ENCODE measurements at places on chromosomes 16 and 17.

DNA sequence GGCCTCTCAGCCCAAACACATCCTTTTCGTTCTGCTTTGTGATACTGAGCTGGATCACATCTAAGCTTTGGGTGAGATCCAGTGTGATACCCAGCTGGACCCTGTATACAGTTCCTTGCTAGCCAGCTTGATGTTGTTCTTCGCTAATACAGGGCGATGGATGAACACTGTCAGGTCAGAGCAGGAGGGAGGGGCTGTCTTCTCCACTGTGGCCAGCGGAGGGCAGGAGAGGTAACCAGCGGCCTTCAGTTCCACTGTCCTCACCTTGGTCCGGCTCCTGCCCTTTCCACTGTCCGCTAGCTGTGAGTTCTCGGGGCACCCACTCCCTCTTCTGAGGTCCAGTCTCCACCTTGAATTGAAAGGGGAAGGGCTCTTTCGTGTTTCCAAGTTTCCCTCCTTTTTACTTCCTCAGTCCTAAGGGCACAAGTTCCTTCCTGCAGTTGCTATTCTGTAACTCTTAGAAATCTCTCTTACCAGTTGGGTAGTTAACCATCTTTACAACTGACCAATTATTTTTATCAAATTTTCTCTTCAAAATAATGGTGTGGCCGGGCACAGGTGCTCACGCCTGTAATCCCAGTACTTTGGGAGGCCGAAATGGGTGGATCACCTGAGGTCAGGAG lies 3.0 kb upstream of the ZNF213 start:
- DNase-seq: peak; percentile 85

DNA sequence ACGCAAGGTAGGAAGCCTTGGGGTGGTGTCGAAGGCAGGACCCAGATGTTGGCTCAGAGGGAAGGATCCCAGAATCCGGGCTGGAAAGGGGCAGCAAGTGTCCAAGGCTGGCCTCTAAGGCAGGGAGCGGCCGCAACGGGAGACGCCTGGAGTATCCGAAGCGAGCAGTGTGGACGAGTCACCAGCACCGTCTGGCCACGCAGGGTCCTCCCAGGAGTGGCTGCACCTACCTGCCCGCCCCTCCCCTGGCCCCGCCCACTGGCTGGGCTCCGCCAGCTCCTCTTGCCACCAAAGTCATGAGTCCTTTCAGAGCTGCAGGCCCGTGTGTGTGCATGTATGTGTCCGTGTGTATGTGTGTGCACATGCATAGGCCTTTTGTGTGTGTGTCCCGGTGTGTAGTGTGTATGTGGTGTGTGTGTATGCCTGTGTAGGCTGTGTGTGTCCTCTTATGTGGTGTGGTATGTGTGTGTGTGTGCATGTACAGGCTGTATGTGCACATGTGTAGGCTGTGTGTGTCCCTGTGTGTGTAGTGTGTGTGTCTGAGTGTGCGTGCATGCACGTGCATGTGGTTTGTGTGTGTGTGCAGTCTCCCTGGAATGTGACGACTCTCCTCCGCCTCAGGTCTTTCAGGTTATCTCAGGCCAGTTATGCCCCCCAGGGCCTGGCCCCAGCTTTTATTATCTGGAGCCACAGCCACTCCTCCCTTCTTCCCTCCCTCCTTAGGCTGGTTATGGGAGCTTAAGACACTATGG lies at the start of gene PRSS8:
PRSS8 (minus strand) TSS at position 193 of the 752 bp plus-strand sequence. CDS start 229 bp downstream, outside the sequence.
- DNase-seq: no peak

GRCh38 chr17:66957951-66958579 lies 6.4 kb upstream of the CACNG4 start:
- DNase-seq: no peak

- no peak for DNase-seq
Measured at GRCh38 chr16:88357317-88358022, 25.3 kb upstream of the ZNF469 start.

DNA sequence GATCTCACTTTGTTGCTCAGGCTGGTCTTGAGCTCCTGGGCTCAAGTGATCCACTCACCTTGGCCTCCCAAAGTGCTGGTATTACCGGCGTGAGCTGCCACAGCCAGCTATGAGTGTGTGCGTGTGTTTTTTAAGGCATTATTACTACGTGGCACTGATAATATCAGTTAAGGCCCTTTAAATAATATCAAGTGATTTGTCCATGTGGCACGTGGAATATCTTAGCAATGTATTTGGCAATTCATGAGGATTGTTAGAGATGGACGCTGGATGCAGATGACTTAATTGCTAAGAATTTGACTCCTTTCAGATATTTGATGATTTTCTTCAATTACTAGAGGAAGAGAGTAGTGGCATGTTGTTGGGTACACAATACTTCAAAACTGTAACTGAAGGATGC lies 25.5 kb upstream of the PMP22 start:
- no peak for DNase-seq

DNA sequence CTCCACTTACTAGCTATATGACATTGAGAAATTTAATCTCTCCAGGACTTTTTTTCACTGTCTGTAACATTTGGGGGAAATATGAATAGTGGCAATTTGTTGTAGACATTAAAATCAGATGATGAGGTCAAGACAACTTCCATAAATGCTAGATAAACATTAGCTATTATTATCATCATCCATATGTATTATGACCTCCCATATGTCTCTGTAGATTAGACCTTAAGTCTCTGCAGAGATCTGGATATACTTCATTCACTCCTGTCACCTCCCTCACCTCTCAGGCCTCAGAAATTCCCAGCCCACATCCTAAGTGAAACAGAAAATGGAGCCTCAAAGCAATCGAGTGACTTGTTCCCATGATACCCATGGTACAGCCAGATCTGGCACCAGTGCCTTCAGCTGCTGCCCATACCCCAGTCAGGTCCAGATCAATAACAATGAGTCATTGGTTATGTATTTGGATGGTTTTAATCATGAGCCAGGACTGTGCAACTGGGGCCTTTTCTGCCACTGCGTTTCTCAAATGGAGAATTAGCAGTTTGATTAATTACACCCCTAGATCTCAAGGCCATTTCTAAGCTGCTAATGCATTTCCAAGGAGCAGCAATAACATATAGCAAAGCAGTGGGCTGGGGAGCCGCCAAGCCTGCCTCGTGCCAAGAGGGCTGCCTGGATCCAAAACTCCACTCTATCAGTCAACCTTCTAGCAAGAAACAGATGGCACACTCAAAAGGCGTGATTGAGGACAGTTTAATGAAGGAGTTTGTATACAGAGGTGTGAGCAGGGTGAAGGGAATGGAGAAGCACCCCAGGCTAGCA lies 2.6 kb upstream of the FDXR start:
- no peak for DNase-seq

DNA sequence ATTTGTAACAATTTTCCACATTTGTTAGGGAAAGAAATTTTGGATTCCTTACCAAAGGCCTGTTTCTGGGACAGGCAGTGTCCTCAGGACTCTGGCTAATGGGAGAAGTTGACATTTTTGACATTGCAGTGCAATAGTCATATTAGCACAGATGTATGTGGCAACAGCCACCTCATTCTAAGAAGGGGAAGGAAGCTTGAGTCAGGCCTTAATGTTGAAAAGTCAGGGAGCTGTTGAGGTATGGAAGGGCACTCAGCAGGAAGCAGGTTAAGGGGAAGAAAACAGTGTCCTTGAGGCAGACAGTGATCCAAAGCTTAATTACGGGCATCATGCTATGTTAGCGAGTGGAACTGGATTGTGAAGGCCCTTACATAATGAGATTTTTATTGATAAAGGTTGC lies 20.9 kb downstream of the AKTIP start:
- DNase-seq: no peak

DNA sequence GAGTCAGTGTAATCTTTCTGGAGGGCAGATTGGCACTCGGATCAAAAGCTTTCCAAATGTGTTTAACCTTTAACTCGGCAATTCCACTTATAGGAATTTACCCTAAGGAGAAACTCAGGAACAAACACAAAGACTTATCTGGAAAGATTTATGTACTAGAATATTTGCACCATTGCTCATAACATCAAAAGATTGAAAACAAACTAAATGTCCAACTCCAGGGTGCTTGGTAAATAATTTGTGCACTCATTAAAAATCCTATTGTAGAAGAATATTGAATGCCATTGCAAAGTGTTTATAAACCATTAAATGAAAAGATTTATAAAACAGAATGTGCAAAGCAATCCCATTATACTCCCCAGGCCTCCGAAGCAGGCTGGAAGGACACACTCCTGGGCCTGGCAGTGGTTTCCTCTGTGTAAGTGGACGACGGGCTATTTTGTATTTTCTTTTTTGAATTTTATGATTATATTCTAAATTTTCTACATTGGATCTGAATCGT lies 18.7 kb upstream of the RBFOX3 start:
- no peak for DNase-seq

GRCh38 chr16:62692685-62693084 lies 656.4 kb upstream of the CDH8 start:
- no peak for DNase-seq

GRCh38 chr17:56440419-56440818 lies 153.1 kb upstream of the NOG start:
- no peak for DNase-seq

DNA sequence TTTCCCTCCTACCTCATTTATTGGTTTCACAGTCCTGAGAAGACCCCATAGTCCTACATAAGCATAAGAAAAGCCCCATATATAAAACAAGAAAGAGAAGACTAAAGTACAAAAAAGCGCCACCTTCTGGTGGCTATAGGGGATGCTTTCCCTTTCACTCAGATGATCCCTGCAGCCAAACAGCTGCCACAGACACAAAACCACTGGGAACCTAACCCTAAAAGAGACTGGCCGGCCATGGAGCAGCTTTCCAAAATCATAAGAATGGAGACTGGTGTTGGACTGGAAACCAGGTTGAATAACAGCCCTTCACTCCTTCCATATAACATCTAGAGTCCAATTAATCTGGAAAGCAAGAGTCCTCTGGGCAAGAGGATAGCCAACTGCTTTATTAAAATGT lies 11.4 kb downstream of the DYNC1LI2 start:
- no peak for DNase-seq

GRCh38 chr16:68472581-68472980 lies 24.3 kb upstream of the SMPD3 start:
- no peak for DNase-seq

DNA sequence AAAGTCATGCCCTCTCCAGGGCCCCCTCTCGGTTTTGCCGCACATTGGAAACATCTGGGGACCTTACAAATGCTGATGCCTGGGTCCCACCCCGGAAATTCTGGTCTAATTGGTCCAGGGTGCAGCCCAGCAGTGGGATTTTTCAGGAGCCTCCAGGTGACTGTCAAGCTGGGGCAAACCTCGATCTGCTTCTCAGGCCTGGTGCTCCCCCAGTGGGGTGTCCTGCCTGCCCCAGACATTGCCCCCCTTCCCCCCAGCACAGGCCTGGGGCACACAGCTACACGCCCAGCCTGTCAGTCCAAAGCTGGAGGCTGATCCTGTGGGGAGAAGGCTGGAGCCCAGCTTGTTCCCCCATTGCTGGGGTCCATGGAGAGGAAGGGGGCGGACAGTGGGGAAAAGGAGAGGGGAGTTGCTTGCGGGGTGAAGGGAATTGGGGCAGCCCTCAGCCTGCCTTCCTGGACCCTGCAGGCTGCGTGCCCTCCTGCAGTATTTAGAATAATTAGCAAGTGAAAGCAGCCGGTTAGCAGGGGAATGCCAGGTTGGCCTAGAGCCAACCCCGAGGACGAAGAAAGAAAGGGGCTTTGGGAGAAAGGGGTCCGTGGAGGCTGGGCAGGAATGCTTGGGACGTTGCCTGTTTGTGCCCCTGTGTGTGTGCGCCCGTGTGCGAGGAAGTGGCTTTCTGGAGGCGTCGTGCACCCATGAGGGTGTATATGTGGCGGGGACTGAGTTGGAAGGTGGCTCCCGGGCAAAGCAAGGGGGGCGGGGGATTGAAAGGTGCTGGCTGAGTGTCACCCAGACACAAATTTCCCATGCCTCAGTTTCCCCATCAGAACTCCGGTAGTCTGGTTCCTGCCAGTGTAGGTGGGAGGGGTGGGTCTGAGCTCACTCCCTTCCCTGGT lies 5.9 kb downstream of the FOXJ1 start:
- DNase-seq: no peak

- no peak for DNase-seq
Measured at GRCh38 chr16:88999457-89000206, 22.6 kb upstream of the CBFA2T3 start.

DNA sequence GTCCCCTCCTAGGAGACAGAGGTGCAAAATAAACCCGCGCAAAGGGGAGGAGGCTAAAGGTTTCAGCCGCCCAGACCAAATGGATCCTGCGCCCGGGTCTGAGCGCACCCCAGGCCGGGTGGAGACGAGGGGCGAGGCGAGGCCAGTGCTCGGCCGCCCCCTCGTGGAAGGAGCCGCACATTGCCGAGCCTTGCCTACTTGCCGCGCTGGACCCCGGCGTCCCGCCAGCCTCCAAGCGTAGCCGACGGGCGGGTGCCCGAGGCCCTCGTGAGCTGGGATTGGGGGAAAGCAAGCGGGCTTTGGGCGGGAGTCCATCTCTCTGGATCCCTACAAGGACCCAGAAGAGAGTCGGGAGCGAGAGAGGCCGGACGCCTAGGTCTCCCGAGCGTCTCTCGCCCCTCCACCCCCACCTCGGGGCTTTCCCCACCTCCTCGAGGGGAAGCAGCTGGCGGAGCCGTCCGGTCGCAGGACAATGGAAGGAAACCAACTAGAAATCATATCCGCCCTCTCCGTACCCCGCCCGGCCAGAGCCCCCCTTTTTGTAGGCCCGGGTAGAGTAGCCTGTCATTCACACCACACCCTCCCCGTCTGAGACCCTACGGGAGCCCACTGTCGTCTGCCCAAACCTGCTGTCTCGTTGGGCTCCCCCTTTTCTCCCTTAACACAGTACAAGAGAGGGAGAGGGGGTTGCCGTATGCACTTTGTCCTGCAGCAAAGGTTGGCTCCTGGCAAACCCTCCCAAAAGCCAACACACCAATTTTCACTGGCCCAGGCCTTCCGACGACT lies 664 bp upstream of the BCL6B start:
- DNase-seq: peak; percentile 95

DNA sequence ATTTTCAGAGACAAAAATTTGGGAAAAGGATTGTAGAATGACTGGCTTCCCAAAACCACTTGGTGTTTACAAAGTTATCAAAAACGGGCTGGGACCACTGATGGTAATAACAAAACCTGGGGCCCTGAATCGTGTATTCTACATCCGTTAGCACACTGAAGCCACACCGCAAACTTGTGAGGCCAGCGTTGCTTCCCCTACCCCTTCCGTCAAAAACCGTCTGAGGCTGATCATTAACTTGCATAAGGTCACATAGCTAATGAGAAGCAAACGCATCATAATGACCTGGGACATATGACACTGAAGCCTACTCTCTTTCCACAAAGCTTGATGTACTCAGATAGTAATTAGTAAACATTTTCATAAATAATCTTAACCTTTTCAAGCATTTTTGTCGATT lies 704.3 kb downstream of the MAF start:
- no peak for DNase-seq

- DNase-seq: no peak
Measured at GRCh38 chr17:31369266-31369665, 22.2 kb upstream of the RAB11FIP4 start.
